ENCODE measurements at places on chromosomes 11 and 22. TPM values are rescaled to one million over a fixed set of nuclear protein-coding genes. Genes with fewer than 3 reads are reported as not detected.

Gene OR2AG2
- not detected for total RNA-seq

- ATAC-seq: no peak
These were observed 76.7 kb upstream of the BLID start for GRCh38 chr11:122192634-122193255.

DNA sequence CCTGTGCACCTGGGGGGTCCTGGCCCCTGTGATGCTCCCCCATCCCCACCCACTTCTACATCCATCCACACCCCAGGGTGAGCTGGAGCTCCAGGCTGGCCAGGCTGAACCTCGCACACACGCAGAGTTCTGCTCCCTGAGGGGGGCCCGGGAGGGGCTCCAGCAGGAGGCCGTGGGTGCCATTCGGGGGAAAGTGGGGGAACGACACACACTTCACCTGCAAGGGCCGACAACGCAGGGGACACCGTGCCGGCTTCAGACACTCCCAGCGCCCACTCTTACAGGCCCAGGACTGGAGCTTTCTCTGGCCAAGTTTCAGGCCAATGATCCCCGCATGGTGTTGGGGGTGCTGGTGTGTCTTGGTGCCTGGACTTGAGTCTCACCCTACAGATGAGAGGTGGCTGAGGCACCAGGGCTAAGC, 20.0 kb upstream of the TALDO1 start:
- ATAC-seq: no peak

Gene MPPED2
- total RNA-seq: 3.8 TPM

Gene IRAG1
- 408 TPM for total RNA-seq

- ATAC-seq: no peak
These were observed 1.1 kb upstream of the BIRC2 start for GRCh38 chr11:102345904-102346303.

- ATAC-seq: no peak
These were observed 30.6 kb downstream of the PISD start for GRCh38 chr22:31631436-31631835.

Data from gastroesophageal sphincter (tissue), 4 donors.